ENCODE measurements at places on chromosomes 16 and 17.

GRCh38 chr17:35700150-35700549, 31.3 kb upstream of the RASL10B start:
- DNase-seq = no peak

GRCh38 chr17:81090361-81091136, 55.6 kb downstream of the BAIAP2 start:
- no peak for DNase-seq

- no peak for DNase-seq
Observed at GRCh38 chr16:80341263-80341662, 199.5 kb upstream of the DYNLRB2 start.

- DNase-seq = no peak
Observed at GRCh38 chr17:31530391-31530985, 139.0 kb downstream of the RAB11FIP4 start.

DNA sequence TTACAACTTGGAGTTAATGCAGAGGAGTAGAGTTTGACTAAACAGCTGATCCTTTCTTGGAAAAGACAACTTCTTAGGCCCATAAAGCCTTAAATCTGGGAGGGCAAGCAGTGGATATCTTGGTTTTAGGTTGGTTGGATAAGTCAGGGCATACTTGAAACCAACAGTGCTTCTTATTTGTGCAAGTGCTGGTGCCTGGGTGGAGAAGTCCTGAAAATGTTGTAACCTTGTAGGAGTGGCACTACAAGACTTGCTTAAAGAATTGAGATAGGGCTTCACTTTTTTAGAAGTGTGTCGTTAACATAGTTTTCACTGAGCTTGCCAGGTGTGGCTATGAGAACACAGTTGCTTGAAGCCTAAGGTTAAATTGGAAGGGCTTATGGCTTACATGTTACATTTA, 6.2 kb downstream of the MSI2 start:
- no peak for DNase-seq

GRCh38 chr17:80832266-80832676, 159.4 kb upstream of the CHMP6 start:
- DNase-seq = peak; percentile 77

DNA sequence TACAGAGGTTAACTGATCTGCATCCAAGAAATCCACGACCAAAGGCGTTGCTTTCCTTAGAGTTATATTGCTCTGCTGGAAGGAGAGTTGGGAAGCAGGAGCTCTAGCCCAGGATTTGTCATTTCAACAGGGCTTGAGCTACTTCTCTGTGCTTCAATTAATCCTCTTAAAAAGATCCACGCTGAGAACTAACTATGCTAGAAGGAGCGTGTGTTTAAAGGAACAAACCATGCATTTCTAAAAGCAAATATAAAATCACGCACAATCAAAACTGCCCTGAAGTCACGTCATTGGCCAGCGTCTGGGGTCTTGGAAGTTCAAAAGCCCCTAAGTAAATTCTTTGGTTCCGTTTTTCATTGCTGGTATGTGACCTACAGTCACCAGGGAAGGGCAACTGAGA, 1.1 kb downstream of the ARL6IP1 start:
- no peak for DNase-seq

GRCh38 chr17:49239963-49240362, 9.4 kb upstream of the PHOSPHO1 start:
- DNase-seq = no peak

DNA sequence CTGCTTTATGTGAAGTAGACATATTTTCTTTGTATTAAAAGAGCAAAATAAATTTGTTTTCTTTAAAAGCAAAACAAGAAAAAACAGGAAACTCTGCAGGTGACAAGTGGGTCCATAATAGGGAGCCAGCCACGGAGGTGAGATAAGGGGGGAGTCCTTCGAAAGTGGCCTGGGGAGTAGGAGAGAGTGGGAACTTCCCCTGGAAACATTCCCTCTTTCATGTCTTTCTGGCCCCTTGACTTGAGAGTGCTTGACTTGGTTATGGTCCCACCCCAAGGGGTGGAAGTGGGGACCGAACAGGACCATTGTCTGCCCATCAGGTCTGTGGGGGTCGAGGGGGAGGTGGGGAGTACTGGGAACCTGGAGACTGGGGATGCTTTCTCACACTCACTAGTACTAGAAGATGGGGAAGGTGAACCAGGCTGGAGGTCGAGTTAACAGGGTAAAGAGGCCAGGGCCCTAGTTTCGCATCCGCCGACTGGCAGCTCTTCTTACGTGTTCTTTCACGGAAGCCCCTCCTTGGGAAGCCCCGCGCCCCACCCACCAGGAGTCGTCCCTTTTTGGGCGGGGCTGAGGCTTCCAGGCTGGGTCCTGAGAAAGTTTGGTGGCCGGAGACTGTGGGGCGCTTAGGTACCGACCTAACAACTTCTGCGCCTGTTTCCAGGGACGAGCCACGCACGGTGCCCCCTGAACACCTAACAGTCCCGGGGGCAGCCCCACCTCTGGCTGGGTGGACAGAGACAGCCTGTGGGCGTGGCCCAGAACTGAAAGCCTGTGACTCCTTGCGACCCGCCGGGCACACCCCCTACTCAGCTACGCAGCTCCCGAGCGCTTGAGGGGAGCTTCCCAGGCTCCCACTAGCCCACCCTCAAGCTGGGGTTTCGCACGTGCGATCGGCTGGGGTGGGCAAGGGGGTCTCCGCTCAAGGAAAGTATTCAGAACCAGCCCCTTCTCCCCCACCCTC, 790 bp downstream of the TRADD start:
- DNase-seq = no peak

DNA sequence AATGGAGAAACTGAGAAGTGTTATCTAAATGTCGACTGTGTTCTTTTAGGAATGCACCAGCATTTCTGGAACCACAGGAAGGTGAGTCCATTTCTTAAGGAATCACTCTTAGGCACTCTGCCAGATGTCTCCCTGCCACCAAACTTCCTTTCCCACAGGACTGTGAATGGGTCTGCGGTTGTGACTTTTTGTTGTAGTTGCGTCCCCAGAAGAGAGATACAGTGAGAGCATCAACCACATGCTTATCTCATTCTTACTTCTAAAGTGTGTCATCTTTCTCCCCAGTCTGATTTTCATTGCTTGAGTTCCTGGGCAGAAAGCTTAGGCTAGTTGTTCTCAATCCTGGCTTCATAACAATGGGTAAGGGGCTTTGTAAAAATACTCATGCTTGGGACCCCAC, 13.4 kb downstream of the ITPRIPL2 start:
- no peak for DNase-seq

DNA sequence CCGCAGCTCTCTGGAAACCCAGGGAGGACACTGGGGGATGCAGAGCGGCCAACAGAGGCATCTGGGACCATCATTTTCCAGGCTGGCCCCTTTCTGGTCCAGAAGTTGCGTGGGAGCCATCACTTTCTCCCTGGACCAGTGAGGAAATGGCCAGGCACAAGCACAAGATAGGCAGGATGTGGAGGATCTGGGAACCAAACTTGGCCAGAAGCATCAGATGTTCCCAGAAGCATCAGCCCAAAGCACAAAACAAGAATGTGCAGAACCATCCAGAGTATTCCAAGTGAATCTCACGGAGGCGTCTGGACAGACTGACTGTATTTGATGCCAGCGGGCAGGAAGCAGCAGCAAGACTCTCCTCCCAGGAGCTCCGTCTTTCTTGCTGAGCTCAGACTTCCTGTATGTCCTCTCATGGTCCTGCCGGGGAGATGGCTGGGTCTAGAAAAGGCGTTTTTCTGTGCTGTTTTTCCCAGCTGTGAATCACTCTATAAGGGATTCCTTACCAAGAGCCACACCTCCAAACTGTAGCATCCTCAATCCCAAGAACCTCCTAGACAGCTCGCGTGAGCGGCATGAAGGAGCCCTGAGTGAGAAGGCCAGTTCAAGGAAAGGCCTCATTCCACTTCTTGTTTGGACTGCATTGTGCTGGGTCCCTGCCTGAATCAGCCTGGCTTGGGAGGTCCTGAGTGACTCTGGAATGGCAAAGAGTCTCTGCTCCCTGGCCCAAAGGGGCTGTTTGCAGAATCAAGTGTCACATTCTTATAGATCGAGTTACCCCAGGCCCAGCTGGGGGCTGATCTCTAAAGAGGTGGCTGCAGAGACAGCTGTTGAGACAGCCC, 49.5 kb upstream of the MTSS2 start:
- DNase-seq = peak; percentile 79

GRCh38 chr17:21199311-21199710, 14.7 kb downstream of the TMEM11 start:
- no peak for DNase-seq

GRCh38 chr16:31286421-31287032, 26.8 kb downstream of the ITGAM start:
- DNase-seq = no peak

DNA sequence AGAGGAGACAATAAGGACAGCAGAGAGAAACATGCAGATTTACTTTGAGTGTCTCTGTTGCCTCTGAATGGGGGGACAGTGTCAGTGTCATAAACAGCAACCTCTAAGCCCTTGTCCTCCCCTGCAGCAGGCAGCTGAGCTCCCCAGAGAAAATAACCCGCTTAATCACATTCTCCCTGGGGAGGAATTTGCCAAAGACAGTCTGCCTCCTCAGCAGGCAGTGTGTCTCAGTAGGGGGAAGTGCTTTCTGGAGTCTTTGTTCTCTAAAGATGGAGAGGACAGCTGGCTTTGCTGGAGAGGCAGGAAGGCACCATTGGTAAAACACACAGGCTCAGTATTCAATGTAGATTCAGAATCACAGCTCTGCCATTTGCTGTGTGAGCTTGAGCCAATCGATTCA, 16.1 kb downstream of the TEKT5 start:
- DNase-seq = no peak

DNA sequence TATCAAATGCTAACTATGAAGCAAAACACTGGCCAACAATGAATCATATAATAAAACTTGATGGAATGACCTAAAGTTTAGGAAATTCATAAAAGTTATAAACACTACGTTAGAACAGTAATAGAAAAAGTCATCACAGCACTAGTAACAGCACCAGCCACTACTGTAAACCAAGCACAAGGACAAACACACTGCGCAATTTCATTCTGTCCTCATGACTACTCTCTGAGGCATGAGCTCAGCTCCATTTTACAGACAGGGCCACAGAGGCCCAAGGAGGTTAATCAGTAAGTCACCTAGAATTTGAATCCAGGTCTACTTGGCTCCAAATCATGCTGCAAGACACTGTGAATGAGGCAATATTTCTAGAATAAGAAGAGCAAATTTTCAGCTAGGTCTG, 13.4 kb downstream of the EMC8 start:
- DNase-seq = no peak

GRCh38 chr16:83002351-83003334, 375.9 kb downstream of the CDH13 start:
- no peak for DNase-seq

GRCh38 chr16:85401917-85402766, 211.0 kb upstream of the GSE1 start:
- no peak for DNase-seq

- DNase-seq = peak; percentile 53
Observed at GRCh38 chr16:85004587-85005205, 6.6 kb downstream of the ZDHHC7 start.

All from muscle of back (tissue), 13 donors.